Tibial nerve (tissue), 4 donors: ENCODE measurements at places on chromosomes 3 and 15. TPM values are rescaled to one million over a fixed set of nuclear protein-coding genes. Genes with fewer than 3 reads are reported as not detected.

SEMA3G gene
- total RNA-seq = 37.7 TPM

- no peak for DNase-seq
Observed at GRCh38 chr15:63892794-63893441, 59.2 kb upstream of the HERC1 start.

DNA sequence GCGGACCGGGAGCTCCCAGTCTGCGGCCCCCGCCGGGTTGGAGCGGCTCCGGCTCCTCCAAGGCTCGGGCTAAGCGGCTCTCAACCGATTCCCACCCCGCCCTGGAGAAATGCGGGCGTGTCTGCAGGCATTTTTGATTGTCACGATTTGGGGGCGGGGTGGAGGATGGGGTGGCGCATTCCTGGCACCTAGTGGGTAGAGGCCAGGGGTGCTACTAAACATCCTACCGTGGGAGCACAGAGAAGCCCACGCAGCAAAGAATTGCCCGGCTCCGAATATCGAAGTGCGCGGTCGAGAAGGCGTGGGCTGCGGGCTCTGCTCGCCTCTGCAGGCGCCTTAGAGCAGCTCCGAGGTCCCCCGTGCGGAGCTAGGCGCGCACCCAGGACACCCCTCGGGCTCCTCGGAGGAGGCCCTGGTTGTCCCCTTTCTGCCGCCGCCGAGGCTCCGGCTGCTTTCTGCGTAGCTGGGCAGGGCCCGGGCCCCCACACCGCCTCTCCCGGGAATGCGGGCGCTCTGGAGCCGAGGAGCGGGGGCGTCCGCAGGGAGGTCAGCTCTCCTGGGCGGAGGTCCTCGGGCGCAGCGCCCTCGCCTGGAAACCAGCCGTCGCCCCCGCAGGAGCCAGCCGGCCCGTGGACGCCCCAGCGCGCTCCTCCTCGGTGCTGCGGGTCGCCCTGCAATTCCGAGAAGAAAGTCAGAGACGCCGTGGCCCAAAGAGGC, 16.5 kb upstream of the LAMP3 start:
- no peak for DNase-seq

GRCh38 chr3:42179110-42179725, 86.8 kb downstream of the CCK start:
- peak; percentile 20 for DNase-seq

- DNase-seq = no peak
Observed at GRCh38 chr3:159137949-159138348, 336.1 kb downstream of the MFSD1 start.
